Activated naive CD4-positive, alpha-beta T cell treated with anti-CD3 and anti-CD28 coated beads for 36 hours (primary cell): ENCODE measurements at places on chromosomes 7 and 10. TPM values are rescaled to one million over a fixed set of nuclear protein-coding genes. Genes with fewer than 3 reads are reported as not detected.
A peak's percentile ranks its signal among the peaks of the same experiment; 100 is the strongest.

- peak overlapping the region; percentile 80 for H3K4me3 ChIP-seq
- H3K27ac ChIP-seq, result peak overlapping the region; percentile 99
- H3K36me3 ChIP-seq, result peaks cover 13% of the 10 kb centered on the region
These were observed 140.4 kb upstream of the NAMPT start for GRCh38 chr7:106425017-106425719.

GRCh38 chr10:18976696-18977251 is 71.8 kb upstream of the MALRD1 start:
- no peak for DNase-seq
- H3K4me3 ChIP-seq, result no peak overlapping the region
- no peak overlapping the region for H3K27ac ChIP-seq

GRCh38 chr7:95318501-95319100 is 5.7 kb downstream of the PON1 start:
- no peaks in the 10 kb centered on the region for H3K4me1 ChIP-seq
- no peak for DNase-seq
- H3K4me3 ChIP-seq, result no peak overlapping the region
- H3K36me3 ChIP-seq, result no peaks in the 10 kb centered on the region
- H3K27ac ChIP-seq, result no peak overlapping the region
- peaks cover 6% of the 10 kb centered on the region for H3K27me3 ChIP-seq

GRCh38 chr10:122567056-122567660 is 6.6 kb downstream of the DMBT1 start:
- no peaks in the 10 kb centered on the region for H3K36me3 ChIP-seq
- H3K27me3 ChIP-seq, result peaks cover 31% of the 10 kb centered on the region
- H3K27ac ChIP-seq, result no peak overlapping the region
- no peak overlapping the region for H3K4me3 ChIP-seq

DNA sequence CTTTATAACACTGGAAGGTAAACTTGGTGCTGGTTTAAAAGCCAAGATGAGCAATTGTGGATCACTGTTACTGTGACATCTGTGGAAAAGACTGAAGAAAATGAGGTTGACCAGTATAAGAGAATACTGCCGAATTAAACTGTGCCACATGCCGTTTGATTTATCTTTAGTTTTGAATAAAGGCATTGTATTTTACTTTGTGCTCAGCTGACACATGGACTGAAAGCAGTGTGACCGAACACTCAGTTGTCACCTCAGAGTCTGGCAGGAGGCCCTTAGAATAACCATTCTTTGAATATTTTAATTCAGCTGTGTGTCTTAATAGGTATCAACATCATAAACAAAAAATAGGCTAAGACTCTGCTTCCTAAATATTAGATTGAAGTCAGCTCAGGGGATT is 133.7 kb upstream of the GJD4 start:
- DNase-seq, result no peak
- no peak overlapping the region for H3K27ac ChIP-seq
- no peak overlapping the region for H3K4me3 ChIP-seq
- H3K4me1 ChIP-seq, result peaks cover 35% of the 10 kb centered on the region

- DNase-seq, result peak; percentile 80
- H3K36me3 ChIP-seq, result peaks cover 37% of the 10 kb centered on the region
- H3K27ac ChIP-seq, result no peak overlapping the region
- H3K27me3 ChIP-seq, result no peaks in the 10 kb centered on the region
- H3K4me3 ChIP-seq, result no peak overlapping the region
These were observed 153.6 kb downstream of the CELF2 start for GRCh38 chr10:11170993-11171851.

DNA sequence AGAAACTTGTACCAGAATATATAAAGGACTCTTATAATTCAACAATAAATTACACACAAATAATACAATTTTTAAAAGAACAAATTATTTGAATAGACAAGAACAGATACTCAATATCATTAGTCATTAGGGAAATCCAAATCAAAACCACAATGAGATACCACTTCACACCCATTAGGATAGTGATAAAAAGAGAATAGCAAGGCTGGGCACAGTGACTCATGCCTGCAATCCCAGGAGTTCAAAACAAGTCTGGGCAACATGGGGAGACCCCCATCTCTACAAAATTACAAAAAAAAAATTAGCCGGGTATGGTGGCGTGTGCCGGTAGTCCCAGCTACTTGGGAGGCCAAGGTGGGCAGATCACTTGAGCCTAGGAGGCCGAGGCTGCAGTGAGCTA is 52.2 kb upstream of the KCNIP2 start:
- H3K4me1 ChIP-seq, result peaks cover 13% of the 10 kb centered on the region
- H3K36me3 ChIP-seq, result no peaks in the 10 kb centered on the region
- no peak overlapping the region for H3K4me3 ChIP-seq
- H3K27ac ChIP-seq, result no peak overlapping the region
- peak; percentile 27 for DNase-seq

DNA sequence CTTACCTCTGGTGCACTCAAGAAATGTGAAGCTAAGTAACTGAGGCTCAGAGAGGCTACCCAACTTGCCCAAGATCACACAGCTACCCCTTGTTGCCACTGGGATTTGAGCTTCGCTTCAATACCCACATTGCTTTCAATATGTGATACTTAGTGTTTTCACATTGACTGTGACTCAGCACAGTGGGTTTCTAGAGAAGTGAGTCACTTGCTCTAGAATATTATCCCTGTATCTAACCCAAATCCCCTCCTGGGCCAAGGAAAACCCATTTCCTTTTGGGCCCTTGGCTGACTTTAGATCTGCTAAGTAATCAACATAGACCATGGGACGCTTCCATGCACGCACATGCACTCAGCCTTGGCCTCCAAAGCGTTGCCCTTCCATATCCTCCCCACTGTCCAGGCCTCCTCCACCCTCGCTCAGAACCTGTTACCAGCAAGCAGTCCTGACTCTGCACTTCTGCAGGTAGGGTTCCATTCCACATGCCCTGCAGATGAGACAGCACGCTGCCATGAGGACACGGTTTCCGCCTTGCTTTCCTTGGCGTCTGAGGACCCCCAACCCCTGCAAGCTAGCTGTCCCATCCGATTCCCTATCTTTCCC is 87.7 kb upstream of the CHST15 start:
- no peak for DNase-seq
- H3K36me3 ChIP-seq, result no peaks in the 10 kb centered on the region
- no peak overlapping the region for H3K4me3 ChIP-seq
- H3K27me3 ChIP-seq, result peaks cover 2% of the 10 kb centered on the region

DNA sequence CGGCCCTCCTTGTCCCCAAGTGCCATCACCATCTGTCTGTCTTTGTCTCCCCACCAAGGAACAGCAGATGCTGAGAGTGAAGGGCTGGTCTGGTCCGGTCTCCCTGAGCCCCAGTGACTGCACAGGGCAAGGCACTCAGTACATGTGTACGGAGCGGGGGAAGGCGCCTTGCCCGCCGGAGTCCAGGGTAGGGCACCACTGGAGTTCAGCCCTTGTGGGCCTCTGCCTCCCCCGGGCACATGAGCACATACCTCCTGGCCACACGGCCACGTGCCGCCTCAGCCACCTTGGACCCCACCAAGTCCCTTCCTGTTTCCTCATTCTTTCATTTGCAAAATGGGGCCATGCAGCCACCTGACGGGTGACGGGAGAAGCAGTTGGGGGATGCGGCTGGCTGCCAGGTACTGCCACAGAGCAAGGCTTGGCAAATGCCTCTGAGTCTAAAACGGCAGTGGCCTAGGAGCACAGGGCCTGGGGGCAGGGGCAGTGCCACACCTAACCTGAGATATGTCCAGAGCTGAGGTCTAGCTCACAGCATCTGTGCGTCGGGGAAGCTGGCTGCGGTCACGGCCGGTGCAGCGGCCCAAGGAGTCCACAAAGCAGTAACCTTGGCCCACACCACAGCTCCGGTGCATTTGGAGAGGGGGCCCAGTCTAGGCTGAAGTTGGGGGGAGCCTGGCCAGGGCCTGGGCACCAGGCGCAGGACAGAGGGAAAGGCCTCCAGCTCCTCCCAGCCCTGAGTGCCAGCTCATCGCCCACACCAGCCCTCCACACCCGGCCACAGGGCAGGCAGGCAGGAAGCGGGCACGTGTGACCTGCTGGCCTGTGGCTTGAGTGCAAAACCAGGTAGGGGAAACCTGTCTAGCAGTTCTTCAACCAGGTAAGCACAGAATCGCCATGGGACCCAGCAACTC is 5.2 kb downstream of the ADAP1 start:
- H3K36me3 ChIP-seq, result no peaks in the 10 kb centered on the region
- H3K4me1 ChIP-seq, result no peaks in the 10 kb centered on the region
- H3K27me3 ChIP-seq, result no peaks in the 10 kb centered on the region
- DNase-seq, result no peak
- H3K27ac ChIP-seq, result no peak overlapping the region

- H3K27me3 ChIP-seq, result no peaks in the 10 kb centered on the region
- DNase-seq, result no peak
- no peak overlapping the region for H3K27ac ChIP-seq
- H3K4me1 ChIP-seq, result no peaks in the 10 kb centered on the region
- H3K4me3 ChIP-seq, result no peak overlapping the region
These were observed 101.0 kb downstream of the MYL10 start for GRCh38 chr7:101527844-101528667.

GRCh38 chr10:77925795-77926565 is 575 bp downstream of the DLG5 start:
- peaks cover 37% of the 10 kb centered on the region for H3K27me3 ChIP-seq
- H3K4me3 ChIP-seq, result peak overlapping the region; percentile 48
- peak; percentile 38 for DNase-seq
- H3K4me1 ChIP-seq, result peaks cover 8% of the 10 kb centered on the region

Gene RPEL1
- not detected for total RNA-seq

Gene TAS2R41
- not detected for total RNA-seq

Gene HHEX
- not detected for total RNA-seq

Gene CRPPA
- 0.37 TPM for total RNA-seq

Gene SLC39A12
- not detected for total RNA-seq

Gene CCL24
- not detected for total RNA-seq

Gene HABP2
- not detected for total RNA-seq

Gene IL6
- 4.0 TPM for total RNA-seq

Gene MEIG1
- 0.93 TPM for total RNA-seq

Gene SEMA3A
- total RNA-seq, result 2.7 TPM
